Lung (tissue), 17 donors: ENCODE measurements at places on chromosomes 2 and 18. TPM values are rescaled to one million over a fixed set of nuclear protein-coding genes. Genes with fewer than 3 reads are reported as not detected.
A peak's percentile ranks its signal among the peaks of the same experiment; 100 is the strongest.

The MAL gene
- 19.0 TPM for total RNA-seq

The TMEM198 gene
- 1.3 TPM for total RNA-seq

The UGT1A3 gene
- total RNA-seq: not detected

The FIGN gene
- 6.5 TPM for total RNA-seq

The CABYR gene
- total RNA-seq: 1.6 TPM

- no peaks in the 10 kb centered on the region for H3K27me3 ChIP-seq
- no peaks in the 10 kb centered on the region for H3K36me3 ChIP-seq
- no peak overlapping the region for H3K4me3 ChIP-seq
- no peak for DNase-seq
- H3K4me1 ChIP-seq: no peaks in the 10 kb centered on the region
- no peak overlapping the region for H3K27ac ChIP-seq
Observed at GRCh38 chr2:106970471-106971261, 84.7 kb upstream of the ST6GAL2 start.

DNA sequence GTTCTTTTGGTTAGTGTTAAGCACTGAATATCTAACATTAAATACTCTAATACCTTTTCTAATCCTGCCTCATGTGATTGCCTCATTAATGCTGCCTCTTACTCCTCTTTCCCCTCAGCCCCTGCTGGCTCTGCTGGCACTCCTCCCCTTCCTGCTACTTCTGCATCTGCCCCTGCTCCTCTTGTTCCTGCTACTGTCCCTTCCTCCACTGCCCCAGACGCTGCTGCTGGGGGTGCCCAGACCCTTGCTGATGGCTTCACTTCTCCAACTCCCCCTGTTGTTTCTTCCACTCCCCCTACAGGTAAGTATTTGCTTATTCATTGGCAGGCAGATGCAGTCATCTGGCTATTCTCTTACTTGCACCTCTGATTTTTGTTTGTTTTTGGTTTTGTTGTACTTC lies 68.5 kb downstream of the ABI2 start:
- no peaks in the 10 kb centered on the region for H3K4me1 ChIP-seq
- H3K27me3 ChIP-seq: no peaks in the 10 kb centered on the region
- H3K36me3 ChIP-seq: peaks cover 4% of the 10 kb centered on the region
- no peak overlapping the region for H3K27ac ChIP-seq
- no peak overlapping the region for H3K4me3 ChIP-seq

The PFN4 gene
- 1.9 TPM for total RNA-seq

GRCh38 chr2:103448495-103448894 lies 686.7 kb downstream of the TMEM182 start:
- DNase-seq: no peak
- H3K27me3 ChIP-seq: no peaks in the 10 kb centered on the region
- H3K4me1 ChIP-seq: no peaks in the 10 kb centered on the region
- no peak overlapping the region for H3K27ac ChIP-seq
- H3K4me3 ChIP-seq: no peak overlapping the region

GRCh38 chr18:42675810-42676209 lies 439.7 kb downstream of the RIT2 start:
- no peaks in the 10 kb centered on the region for H3K27me3 ChIP-seq
- no peaks in the 10 kb centered on the region for H3K4me1 ChIP-seq
- DNase-seq: no peak
- H3K27ac ChIP-seq: no peak overlapping the region
- H3K36me3 ChIP-seq: no peaks in the 10 kb centered on the region
- H3K4me3 ChIP-seq: no peak overlapping the region

DNA sequence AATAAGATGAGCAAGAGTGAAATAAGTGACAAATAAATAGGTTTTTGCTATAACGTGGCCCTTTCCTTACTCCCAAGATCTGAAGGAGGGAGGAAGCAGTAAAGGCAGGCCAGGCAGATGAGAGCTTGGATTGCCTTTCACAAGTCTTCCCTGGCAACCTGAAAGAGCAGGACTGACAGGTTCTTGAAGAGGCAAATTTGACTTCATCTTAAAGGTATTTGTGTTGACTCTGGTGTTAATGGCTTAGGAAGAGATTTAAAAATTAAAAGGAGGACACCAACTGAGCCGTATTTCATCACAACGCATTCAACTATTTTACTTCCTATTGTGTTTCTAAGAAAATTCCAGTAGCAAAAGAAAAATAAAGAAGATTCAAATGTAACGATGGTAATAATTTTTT lies 3.2 kb downstream of the STRN start:
- H3K36me3 ChIP-seq: peaks cover 2% of the 10 kb centered on the region
- no peak overlapping the region for H3K27ac ChIP-seq
- DNase-seq: peak; percentile 41

The HMSD gene
- 2.3 TPM for total RNA-seq

DNA sequence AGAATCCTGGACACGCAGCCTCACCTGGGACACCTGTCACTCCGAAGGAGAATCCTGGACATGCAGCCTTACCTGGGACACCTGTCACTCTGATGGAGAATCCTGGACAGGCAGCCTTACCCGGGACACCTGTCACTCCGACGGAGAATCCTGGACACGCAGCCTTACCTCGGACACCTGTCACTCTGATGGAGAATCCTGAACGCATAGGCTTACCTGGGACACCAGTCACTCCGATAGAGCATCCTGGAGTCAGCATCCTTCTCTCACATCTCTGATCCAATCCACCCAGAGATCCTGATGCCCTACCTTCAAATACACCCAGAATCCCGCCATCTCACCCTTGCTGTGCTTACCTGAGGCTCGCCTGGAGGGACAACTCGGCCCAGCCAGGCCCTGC lies 154.9 kb downstream of the NDUFA10 start:
- no peak for DNase-seq
- no peaks in the 10 kb centered on the region for H3K4me1 ChIP-seq
- no peak overlapping the region for H3K27ac ChIP-seq
- H3K27me3 ChIP-seq: peaks cover 5% of the 10 kb centered on the region

DNA sequence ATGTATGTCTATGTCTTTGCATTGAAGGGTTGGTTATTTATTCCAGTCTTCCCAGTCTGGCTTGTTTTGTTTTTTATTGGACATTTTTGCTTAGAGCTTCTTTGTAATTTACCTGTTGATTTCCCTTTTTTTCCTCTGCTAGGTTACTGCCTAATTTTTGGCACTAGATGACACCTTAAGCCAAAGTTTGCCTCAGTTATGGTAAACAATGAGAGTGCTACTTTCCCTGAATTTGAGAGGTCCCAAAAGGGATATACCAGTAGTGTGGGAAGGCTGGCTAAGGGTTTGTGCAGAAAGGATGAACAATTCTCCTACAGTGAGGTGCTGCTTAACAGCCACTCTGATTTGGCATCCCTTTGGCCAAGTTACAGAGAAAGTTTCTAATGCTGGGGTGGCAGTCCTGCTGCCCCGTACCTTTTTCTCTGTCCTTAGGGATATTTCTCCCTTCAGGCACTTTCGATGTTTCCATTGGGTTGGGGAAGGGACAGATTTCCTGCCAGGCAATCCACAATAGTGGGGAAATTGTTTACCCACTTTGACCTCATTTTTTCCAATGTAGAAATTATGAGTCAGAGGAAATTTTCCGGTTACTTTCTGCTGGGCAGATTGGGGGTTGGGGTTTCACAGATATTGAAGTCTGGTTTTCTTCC lies 354.9 kb downstream of the PTPRM start:
- peak overlapping the region; percentile 23 for H3K27ac ChIP-seq
- H3K36me3 ChIP-seq: no peaks in the 10 kb centered on the region

GRCh38 chr2:42841344-42841743 lies 49.0 kb upstream of the HAAO start:
- no peak overlapping the region for H3K27ac ChIP-seq
- H3K36me3 ChIP-seq: no peaks in the 10 kb centered on the region
- DNase-seq: no peak
- no peaks in the 10 kb centered on the region for H3K27me3 ChIP-seq
- H3K4me1 ChIP-seq: peaks cover 11% of the 10 kb centered on the region

The NFATC1 gene
- total RNA-seq: 25.5 TPM

- H3K4me3 ChIP-seq: no peak overlapping the region
- no peaks in the 10 kb centered on the region for H3K27me3 ChIP-seq
- DNase-seq: no peak
Observed at GRCh38 chr2:215973954-215974699, 39.2 kb downstream of the MREG start.

The LOXHD1 gene
- 1.9 TPM for total RNA-seq

DNA sequence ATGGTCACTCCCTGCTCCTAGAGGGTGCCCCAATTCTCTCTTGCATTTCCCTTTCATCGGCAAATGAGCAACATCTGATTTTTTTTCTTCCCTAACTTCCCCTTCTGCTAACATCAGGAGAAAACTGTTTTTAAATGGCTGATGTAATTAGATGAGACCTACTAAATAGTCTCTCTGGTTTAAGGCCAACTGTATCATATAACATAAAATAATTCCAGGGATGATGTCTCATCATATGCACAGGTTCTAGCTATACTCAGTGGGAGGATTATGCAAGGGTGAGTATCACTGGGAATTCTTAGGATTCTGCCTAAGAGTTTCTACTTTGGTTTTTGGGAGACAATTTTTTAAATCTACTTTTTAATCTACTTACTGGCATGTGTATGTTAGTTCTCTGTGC lies 193.4 kb downstream of the PARD3B start:
- no peak overlapping the region for H3K4me3 ChIP-seq
- H3K36me3 ChIP-seq: no peaks in the 10 kb centered on the region
- no peaks in the 10 kb centered on the region for H3K27me3 ChIP-seq
- no peaks in the 10 kb centered on the region for H3K4me1 ChIP-seq
- no peak overlapping the region for H3K27ac ChIP-seq
- no peak for DNase-seq

DNA sequence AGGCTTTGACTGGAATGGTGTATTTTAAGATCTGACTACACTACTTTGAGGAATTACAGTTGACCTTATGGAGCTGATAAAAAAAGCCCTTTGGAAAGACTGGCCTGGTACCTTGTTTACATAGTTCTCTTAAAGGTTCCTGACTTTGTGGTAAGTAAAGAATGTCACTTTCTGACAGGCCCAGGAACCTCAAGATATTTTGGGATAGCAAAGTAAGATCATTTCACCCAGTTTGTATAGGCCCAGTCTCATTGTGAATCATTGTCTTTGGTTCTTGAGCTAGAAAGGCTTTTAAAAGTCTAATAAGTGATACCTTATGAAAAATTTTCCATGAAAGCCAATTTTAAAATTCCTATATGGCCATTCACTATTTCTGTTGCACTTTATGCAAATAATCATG lies 316.3 kb upstream of the LRRTM4 start:
- H3K4me1 ChIP-seq: no peaks in the 10 kb centered on the region
- DNase-seq: no peak
- H3K4me3 ChIP-seq: no peak overlapping the region
- no peaks in the 10 kb centered on the region for H3K27me3 ChIP-seq
- H3K36me3 ChIP-seq: no peaks in the 10 kb centered on the region

GRCh38 chr2:202555356-202555755 lies 79.4 kb upstream of the FAM117B start:
- DNase-seq: no peak
- no peaks in the 10 kb centered on the region for H3K27me3 ChIP-seq
- H3K36me3 ChIP-seq: peaks cover 18% of the 10 kb centered on the region
- H3K4me3 ChIP-seq: no peak overlapping the region
- H3K4me1 ChIP-seq: no peaks in the 10 kb centered on the region
- H3K27ac ChIP-seq: no peak overlapping the region

GRCh38 chr18:71398531-71398930 lies 1109.7 kb downstream of the SOCS6 start:
- no peaks in the 10 kb centered on the region for H3K36me3 ChIP-seq
- no peaks in the 10 kb centered on the region for H3K4me1 ChIP-seq

The HOXD12 gene
- total RNA-seq: not detected

DNA sequence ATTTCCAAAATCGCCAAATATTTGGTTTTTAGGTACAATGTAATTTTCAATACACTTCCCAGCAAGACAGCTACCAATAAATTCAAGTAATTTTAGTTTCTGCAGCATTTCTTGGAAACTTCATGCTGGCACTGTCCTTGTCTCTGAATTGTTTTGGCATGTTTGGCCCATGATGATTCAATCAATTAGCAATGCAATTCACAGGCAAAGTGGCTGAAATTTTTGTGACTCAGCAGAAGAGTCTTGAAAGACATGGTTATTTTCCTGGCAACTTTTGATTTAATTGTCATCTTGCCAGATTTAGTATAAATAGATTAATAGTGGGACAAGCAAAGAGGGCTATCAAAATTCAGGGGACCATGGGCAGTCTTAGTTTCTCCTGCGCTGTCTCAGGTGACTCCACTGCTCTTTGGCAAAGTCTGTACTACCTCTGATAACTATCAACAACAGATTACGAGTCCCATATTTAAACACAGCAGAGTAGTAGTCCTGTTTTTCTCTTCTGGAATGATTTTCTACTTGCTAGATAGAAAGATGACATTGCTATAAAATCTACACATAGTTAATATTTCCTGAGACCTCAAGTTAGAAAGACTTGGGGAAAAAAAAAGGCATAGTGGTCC lies 88.9 kb upstream of the CYP26B1 start:
- H3K4me1 ChIP-seq: no peaks in the 10 kb centered on the region
- no peak for DNase-seq
- no peaks in the 10 kb centered on the region for H3K27me3 ChIP-seq
- H3K4me3 ChIP-seq: no peak overlapping the region
- H3K36me3 ChIP-seq: no peaks in the 10 kb centered on the region
